Natural killer cell treated with Interleukin-12 subunit alpha and Interleukin-12 subunit beta and Interleukin-15 and Interleukin-18, amount 100 ng/mL, for 72 hours (primary cell): ENCODE measurements at places on chromosomes 7 and 10.

- H3K4me3 ChIP-seq = peak overlapping the region; percentile 30
- no peaks in the 10 kb centered on the region for H3K36me3 ChIP-seq
- peak; percentile 64 for DNase-seq
- peak overlapping the region; percentile 65 for H3K27ac ChIP-seq
Measured at GRCh38 chr7:133484086-133484485, 231.2 kb downstream of the EXOC4 start.

GRCh38 chr7:103714376-103714927 is 268.4 kb upstream of the SLC26A5 start:
- H3K27me3 ChIP-seq = no peaks in the 10 kb centered on the region
- DNase-seq = no peak
- no peak overlapping the region for H3K4me3 ChIP-seq
- no peak overlapping the region for H3K27ac ChIP-seq

GRCh38 chr7:100546926-100547800 is 8.2 kb downstream of the AGFG2 start:
- peak overlapping the region; percentile 88 for H3K4me3 ChIP-seq
- H3K36me3 ChIP-seq = peaks cover 5% of the 10 kb centered on the region
- DNase-seq = no peak

DNA sequence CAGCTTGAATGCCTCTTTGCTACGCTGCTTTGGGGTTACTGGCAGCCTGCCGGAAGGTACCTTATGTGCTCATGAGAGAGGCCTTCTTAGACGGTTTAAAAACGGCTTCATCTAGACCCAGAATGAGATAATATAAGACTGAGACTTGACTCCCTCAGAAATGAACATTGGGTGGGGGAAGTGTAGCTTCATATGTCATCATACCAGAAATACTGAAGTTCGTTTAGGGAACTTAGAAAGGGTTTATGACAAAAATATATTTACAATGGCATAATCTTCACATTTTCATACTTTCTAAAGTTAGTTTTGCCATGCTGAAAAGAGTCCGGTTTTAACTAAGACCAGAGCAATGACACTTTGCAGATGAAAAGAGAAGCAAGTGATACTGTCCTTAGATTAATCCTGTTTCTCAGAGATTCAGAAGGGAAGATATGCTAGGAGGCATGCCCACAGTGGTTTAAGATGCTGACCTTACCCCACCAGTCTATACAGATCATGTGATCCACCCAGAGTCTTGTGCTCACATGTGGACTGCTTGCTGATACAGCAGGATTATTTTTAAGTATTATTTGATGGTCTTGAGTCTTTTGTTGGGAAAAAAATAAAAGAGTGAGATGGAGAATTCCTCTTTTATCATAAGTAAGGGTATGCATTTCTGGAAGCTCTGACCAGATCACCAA is 40.8 kb upstream of the HGF start:
- no peak overlapping the region for H3K27ac ChIP-seq
- no peaks in the 10 kb centered on the region for H3K27me3 ChIP-seq
- no peak overlapping the region for H3K4me3 ChIP-seq
- H3K4me1 ChIP-seq = no peaks in the 10 kb centered on the region
- no peaks in the 10 kb centered on the region for H3K36me3 ChIP-seq
